ENCODE measurements at places on chromosomes 5 and 9.

GRCh38 chr5:7754997-7755596 is 95.8 kb downstream of the CFAP90 start:
- peak; percentile 82 for DNase-seq

- DNase-seq = no peak
Measured at GRCh38 chr5:98309785-98310598, 463.5 kb upstream of the RGMB start.

GRCh38 chr5:10658265-10658664 is 94.4 kb downstream of the ANKRD33B start:
- DNase-seq = no peak

- no peak for DNase-seq
Measured at GRCh38 chr9:129571298-129572051, 49.4 kb downstream of the C9orf50 start.

DNA sequence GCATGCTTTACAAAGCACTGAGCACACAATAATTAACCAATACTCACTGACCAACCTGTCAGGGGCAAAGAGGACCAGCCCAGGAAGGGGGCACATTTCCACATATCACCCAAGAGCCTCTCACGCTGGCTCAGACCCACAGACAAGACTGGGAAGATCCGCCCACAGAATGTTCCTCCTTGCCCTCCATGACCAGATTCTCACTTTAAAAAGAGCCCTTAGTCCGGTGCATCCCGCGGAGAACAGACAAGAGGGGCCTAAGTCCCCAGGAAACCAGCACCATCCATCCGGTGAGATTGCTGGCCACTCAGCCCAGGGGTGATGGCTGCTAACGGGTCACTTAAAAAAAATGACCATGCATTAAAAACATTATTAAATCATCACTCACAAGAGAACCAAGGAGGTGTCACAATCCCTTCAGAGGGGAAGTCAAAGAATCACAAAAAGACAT is 32.9 kb downstream of the SEMA4D start:
- DNase-seq = no peak

GRCh38 chr9:71279151-71279739 is 157.8 kb upstream of the TRPM3 start:
- DNase-seq = no peak

DNA sequence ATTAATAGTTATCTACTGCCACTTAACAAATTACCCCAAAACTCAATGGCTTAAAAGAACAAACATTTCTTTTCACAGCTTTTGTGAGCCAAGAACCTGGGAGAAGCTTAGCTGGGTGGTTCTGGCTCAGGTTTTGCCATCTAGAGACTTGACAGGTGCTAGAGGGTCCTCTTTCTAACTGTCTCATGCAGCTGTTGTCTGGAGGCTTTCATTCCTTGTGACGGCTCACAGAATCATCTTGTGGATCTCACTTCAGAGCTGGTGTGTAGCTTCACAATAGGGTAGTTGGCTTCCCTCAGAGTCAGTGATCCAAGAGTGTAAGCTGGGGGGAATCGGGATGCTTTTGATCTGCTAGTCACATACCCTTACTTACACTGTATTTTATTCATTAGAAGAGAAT is 81.2 kb upstream of the APC start:
- DNase-seq = no peak

DNA sequence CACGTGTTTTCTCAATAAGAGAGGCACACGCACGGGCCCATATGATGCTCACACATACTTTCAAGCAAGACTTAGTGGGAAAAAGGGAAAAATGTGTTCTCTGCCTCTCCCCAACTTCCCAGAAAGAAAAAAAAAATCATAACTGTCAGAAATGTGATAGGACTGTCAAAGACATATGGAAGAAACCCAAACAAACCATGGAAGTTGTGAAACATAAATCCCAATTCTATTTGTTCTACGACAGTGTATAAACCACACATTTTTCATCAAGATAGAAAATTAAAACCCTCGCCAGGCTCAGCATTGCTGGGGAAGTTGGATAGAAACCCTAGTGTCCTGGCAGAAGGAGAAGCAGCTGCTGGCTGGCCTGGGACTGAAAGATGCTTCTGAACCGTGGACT is 211.9 kb downstream of the PAX5 start:
- no peak for DNase-seq
